ENCODE measurements at places on chromosomes 3 and 15. TPM values are rescaled to one million over a fixed set of nuclear protein-coding genes. Genes with fewer than 3 reads are reported as not detected.
A peak's percentile ranks its signal among the peaks of the same experiment; 100 is the strongest.

DNA sequence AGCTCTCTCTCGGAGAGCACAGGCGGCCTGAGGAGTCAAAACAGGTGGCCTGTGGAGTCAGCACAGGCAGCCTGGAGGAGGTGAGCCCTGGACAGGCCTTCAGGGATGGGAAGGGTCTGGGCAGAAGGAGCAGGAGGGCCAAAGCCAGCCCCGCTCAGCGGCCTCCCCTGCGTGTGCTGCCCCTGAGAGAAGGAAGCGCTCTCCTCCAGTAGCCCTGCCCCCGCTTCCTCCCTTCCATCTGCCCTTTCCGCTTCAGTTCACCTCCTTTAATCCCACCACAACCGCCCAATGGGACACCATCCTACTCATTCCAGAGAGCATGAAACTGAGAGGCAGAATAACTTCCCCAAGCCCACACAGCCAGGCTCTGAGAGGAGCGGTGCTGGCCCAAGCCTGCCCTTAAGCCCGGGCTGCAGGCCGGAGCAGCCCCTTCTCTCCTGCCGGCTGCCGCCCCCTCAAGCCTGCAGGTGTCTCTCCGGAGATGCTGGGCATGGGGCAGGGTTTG, 3.2 kb upstream of the NR2E3 start:
- no peak overlapping the region for H3K27ac ChIP-seq
- no peak overlapping the region for H3K4me3 ChIP-seq
- H3K36me3 ChIP-seq = no peaks in the 10 kb centered on the region
- H3K4me1 ChIP-seq = no peaks in the 10 kb centered on the region
- H3K27me3 ChIP-seq = no peaks in the 10 kb centered on the region
- no peak for DNase-seq

The PLSCR2 gene
- not detected for total RNA-seq

The GOLGA8B gene
- 68.0 TPM for total RNA-seq

The IMPG2 gene
- total RNA-seq = 0.25 TPM

DNA sequence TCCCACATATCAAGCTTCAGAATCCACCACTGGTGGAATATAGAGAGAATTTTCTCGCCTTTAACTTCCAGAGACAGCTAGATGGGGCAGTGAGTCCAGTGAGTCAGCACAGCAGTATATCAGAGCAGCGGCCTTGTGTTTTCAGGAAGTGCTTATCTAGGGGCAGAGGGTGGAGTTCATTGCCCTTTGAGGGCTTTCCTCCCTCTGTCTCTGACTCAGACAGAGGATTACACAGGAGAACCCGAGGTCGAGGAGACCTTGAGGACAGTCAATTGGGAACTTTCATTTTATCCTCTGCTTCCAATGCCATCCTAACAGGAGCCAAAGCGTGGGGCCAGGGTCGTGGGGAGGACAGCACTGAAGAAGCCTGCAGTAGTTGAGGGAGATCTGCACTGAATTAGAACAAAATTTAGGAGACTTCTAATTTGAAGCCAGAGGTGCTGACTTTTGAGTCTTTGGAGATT, 109.6 kb upstream of the UMPS start:
- H3K36me3 ChIP-seq = no peaks in the 10 kb centered on the region
- H3K27me3 ChIP-seq = no peaks in the 10 kb centered on the region
- H3K27ac ChIP-seq = no peak overlapping the region
- no peaks in the 10 kb centered on the region for H3K4me1 ChIP-seq
- no peak overlapping the region for H3K4me3 ChIP-seq

DNA sequence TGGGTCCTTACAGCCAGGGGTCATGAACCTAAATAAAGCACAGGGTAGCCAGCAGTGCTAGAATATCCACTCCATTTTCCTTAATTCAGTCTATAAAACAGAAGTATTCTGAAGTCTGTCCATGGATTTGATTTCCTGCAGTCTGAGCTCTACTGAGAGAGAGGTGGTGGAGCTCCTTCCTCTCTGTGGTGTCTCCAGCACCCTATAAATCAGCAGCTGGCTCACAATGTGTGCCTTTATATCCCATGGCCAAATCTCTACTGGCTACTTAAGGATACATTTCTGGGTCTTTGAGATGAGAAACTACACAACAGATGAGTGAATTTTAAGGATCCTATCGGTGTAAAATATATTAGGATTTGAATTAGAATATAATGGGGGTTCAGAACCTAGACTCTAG, 339.9 kb upstream of the RBMS3 start:
- no peak overlapping the region for H3K4me3 ChIP-seq
- no peak for DNase-seq
- H3K36me3 ChIP-seq = no peaks in the 10 kb centered on the region
- H3K27me3 ChIP-seq = no peaks in the 10 kb centered on the region
- H3K4me1 ChIP-seq = peaks cover 22% of the 10 kb centered on the region
- H3K27ac ChIP-seq = peak overlapping the region; percentile 17

The THRB gene
- 22.8 TPM for total RNA-seq

The IREB2 gene
- 40.8 TPM for total RNA-seq

DNA sequence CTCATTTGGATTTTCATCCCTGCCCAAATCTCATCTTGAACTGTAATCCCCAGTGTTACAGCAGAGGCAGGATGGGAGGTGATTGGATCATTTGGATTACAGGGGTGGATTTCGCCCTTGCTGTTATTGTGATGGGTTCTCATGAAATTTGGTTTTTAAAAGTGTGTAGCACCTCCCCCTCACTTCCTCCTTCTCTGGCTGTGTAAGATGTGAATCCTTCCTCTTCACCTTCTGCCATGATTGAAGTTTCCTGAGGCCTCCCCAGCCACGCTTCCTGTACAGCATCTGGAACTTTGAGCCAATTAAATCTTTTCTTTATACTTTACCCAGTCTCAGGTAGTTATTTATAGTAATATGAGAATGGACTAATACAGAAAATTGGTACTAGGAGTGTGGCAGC, 316.8 kb downstream of the PLCL2 start:
- H3K4me3 ChIP-seq = no peak overlapping the region
- H3K27me3 ChIP-seq = no peaks in the 10 kb centered on the region
- DNase-seq = no peak
- H3K36me3 ChIP-seq = no peaks in the 10 kb centered on the region
- peaks cover under 1% of the 10 kb centered on the region for H3K4me1 ChIP-seq
- H3K27ac ChIP-seq = no peak overlapping the region

DNA sequence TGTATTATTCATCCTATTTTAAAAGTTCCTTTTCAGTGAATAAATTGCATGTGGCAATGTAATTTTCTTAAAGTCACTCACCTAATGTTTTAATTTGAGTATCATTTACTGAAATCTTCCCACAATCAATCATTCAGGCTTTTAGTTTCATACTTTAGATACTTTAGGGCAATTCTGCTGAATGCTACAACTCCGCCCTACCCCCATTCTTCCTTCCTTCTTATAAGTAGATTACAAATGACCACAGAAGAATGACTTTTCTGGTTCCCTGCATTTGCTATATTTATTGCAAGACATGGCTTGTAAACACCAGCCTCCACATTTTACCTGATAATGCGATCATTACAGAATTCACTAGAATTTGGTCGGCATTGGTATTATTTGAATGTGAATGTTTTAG, 1061.9 kb downstream of the FHIT start:
- no peaks in the 10 kb centered on the region for H3K27me3 ChIP-seq
- H3K4me3 ChIP-seq = no peak overlapping the region
- no peaks in the 10 kb centered on the region for H3K36me3 ChIP-seq
- no peak for DNase-seq
- H3K4me1 ChIP-seq = no peaks in the 10 kb centered on the region
- H3K27ac ChIP-seq = no peak overlapping the region

DNA sequence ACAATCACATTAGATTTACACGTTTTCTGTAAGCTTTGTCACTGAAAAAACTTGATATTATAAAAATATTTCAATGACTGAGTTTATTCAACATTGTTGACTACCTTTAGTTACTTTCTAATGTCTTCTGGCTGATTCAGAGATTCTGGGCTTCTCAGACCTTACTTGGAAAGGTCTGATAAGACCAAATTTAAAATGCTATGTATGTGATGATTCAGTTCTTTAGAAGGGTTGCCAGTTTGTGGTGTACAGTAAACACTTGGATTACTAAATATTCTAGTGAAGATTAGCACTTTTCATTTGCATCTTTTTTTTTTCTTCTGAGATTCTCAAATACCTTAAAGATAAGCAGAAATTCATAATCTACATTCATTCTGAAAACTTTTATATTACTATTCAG, 49.8 kb downstream of the SGO1 start:
- no peak overlapping the region for H3K4me3 ChIP-seq
- H3K27ac ChIP-seq = no peak overlapping the region
- H3K27me3 ChIP-seq = no peaks in the 10 kb centered on the region
- H3K4me1 ChIP-seq = no peaks in the 10 kb centered on the region

The PDZRN3 gene
- 75.9 TPM for total RNA-seq

DNA sequence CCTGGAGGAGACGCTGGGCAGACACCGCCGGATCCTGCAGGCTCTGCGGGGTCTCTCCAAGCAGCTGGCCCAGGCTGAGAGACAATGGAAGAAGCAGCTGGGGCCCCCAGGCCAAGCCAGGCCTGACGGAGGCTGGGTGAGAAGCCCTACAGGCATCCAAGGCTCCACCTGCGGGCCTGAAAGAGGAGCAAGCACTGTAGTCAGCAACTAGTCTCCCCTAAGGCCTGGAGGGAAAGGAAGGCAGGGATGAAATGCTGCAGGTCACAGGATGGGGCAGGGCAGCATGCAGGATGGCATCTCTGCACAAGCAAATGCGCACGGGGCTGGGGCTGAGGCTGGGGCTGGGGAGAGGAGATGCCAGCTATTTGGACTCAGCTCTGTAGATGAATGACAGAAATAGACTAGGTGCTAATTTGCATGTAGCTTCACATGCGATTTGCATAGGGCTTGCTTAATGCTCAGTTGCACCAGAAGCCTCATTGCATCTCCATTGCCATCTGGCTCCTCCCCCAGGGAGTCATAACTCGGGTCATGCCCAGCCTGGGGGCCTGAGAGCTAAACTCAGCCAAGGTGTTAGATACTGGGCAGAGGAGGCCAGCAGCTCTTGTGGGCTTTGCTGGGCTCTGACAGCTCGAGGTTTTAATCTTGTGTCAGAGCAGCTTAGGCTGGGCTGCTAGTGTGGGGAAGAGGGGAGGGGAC, 5.2 kb upstream of the CPLX3 start:
- H3K27me3 ChIP-seq = no peaks in the 10 kb centered on the region
- no peak overlapping the region for H3K4me3 ChIP-seq
- H3K4me1 ChIP-seq = peaks cover 28% of the 10 kb centered on the region
- no peak for DNase-seq
- H3K36me3 ChIP-seq = no peaks in the 10 kb centered on the region

The MRAS gene
- 26.8 TPM for total RNA-seq

DNA sequence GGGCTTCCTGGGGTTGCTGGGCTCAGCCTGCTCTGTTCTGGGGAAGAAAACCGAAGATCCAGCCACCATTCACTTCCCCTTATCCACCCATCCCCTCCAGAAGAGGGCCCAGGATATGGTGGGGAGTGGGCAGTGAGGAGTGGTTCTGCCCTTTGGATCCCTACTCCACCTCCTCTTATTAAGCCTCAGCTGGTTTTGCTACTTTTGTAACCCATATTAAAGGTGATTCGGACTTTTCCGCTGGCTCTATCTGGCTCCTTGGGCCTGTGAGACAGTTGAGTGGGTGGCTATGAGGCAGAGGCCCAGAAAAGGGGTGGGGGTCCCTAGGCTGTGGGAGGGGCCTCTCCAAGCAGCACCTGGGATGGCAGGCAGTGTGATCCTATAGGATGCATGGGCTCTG, 33.8 kb downstream of the NBEAL2 start:
- DNase-seq = no peak
- no peaks in the 10 kb centered on the region for H3K27me3 ChIP-seq
- H3K36me3 ChIP-seq = peaks cover 30% of the 10 kb centered on the region
- H3K4me3 ChIP-seq = no peak overlapping the region

The GFM1 gene
- total RNA-seq = 31.7 TPM

DNA sequence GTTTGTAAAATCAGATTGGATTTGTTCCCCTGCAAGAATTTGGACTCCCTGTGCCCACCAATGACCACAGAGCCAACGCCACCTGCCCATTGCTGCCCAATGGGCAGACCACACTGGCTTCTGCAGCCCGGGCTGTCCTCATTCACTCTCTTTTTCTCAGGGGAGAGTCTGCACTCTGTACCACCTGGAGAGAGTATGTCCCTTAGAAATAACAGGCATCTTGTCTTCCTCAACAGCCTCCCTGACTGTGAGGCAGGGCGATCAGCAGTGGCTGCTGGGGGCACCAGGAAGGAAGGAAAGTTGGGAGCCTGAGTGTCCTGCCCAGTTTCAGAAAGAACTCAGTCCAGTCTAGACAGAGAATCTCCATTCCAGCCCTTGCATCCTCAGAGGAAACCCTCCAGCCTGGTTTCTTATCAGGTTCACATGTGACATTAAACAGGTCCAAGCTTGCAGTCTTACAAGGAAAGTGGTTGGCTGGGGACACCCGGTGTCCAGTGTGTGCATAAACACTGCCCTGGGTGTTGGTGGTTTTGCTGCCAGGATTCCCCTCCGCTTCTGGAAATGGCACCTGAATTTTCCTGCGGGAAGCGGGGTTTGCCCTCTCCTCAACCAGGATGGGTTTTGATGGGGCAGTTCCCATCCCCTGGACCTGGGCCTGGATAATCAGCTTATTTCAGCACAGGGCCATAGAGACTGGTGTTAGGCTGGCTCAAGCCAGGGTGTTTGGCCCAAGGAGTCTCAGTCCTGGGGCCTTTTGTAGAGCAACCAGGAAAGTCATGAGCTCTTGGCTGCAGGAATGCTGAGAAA, 37.2 kb downstream of the SSUH2 start:
- no peak overlapping the region for H3K27ac ChIP-seq
- H3K27me3 ChIP-seq = no peaks in the 10 kb centered on the region
- no peak overlapping the region for H3K4me3 ChIP-seq

GRCh38 chr3:32577174-32577573, 6.5 kb upstream of the DYNC1LI1 start:
- no peak for DNase-seq
- no peaks in the 10 kb centered on the region for H3K36me3 ChIP-seq
- no peak overlapping the region for H3K4me3 ChIP-seq
- no peaks in the 10 kb centered on the region for H3K27me3 ChIP-seq
- peak overlapping the region; percentile 58 for H3K27ac ChIP-seq

- no peak overlapping the region for H3K27ac ChIP-seq
- H3K4me3 ChIP-seq = no peak overlapping the region
These were observed 6.6 kb downstream of the TP63 start for GRCh38 chr3:189637750-189638149.

The SPTBN5 gene
- 0.49 TPM for total RNA-seq

All from vagina (tissue), 2 donors.